Panc1 (cell line): ENCODE measurements at places on chromosomes 16 and 17. TPM values are rescaled to one million over a fixed set of nuclear protein-coding genes. Genes with fewer than 3 reads are reported as not detected.

- peak; percentile 33 for DNase-seq
Measured at GRCh38 chr17:75238684-75239191, 22.7 kb downstream of the GGA3 start.

DNA sequence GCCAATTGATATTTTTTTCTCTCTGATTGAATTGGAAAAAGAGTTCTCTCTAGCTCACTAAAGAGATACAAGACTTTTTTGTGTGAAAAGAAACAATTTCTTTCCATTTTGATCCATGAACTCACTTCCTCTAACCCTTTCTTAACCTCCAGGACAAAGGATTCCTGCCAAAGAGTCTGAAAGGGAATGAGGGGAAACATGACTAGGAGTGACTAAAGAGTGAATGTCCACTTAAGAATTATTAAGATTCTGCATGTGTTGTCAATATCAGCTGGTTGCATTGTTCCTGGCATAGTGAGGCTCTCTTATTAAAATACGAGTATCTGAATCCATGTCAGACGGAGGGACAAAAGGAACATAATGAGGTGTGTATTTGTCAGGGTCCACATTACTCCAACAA, 344.7 kb downstream of the GRIN2A start:
- DNase-seq, result no peak

GRCh38 chr16:88804552-88805339, 1.2 kb downstream of the CDT1 start:
- DNase-seq, result no peak

DNA sequence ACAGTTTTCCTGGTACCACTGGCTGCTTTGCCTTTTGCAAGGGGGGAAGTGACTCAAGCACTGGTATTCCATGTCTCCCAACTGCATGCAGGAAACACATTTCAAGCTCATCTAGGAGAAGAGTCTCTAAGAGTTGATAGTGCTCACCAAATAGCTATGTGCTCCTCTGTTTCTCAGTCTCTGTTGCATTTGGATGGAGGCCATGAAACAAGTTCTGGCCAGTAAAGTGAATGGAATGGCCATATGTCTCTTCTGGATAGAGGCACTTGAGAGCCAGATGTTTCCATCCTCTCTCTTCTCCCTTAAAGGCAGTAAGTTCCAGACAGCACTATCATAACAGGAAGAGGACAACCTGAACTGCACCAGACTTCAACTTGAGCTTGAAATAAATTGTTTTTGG, 60.6 kb downstream of the C16orf82 start:
- DNase-seq, result no peak

The KIF2B gene
- not detected for total RNA-seq
